ENCODE measurements at places on chromosomes 11 and 22.

DNA sequence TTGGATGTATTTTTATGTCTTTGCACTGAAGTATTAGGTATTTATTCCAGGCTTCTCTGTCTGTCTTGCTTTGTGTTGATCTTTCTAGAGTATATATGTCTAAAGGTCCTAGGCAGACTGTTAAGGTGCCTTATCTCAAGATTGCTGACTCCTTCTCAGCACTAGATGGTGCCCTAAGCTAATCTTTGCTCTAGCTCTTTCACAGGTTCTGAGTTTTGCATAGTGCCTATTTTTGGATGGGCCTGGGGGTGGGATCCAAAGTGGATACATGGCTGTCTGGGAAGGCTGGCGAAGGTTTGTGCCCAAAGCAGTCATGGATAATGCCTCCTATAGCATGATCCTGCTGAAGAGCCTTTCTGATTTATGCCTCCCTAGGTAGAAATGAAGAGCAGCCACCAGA lies 154.9 kb downstream of the TRPC6 start:
- no peak for DNase-seq

- no peak for DNase-seq
Observed at GRCh38 chr22:49228431-49229037, 599.1 kb downstream of the BRD1 start.

- no peak for DNase-seq
Observed at GRCh38 chr11:88405853-88406252, 68.3 kb upstream of the CTSC start.

DNA sequence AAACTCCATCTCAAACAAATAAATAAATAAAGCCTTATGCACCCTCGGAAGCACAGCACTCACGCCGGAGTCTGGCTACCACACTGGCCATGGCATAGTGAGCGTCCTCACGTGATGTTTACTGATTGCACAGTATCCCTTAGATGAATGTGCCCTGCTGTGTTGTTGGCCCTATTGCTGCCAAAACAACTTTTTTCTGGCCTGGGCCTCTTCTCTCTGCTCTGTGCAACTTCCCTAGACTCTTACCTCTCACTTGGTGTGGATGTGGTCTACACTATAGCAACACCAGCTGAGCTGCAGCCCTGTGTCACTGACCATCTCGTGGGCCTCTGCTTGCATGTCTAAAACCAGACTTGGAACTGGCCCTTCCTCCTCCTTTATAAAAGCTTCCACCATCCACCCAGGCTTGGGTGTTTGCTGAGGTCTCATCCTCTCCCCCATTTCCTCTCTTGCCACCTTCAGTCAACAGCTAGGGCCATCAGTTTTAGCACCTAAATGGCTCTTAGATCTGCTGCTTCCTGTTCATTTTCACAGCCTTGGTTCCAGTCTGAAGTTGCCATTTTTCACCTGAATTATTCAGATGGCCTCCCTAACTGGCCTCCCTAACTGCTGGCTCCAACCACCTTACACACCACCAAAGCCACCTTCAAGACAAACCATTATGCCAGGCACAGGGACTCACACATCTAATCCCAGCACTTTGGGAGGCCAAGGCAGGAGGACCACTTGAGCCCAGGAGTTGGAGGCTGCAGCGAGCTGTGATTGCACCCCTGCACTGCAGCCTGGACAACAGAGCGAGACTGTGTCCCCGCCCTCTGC lies 9.2 kb downstream of the ZNF74 start:
- DNase-seq = no peak

- DNase-seq = no peak
Observed at GRCh38 chr22:30822216-30823014, 127.7 kb downstream of the OSBP2 start.

Data from stimulated activated CD4-positive, alpha-beta T cell treated with anti-CD3 and anti-CD28 coated beads, TNF-alpha, amount 100 ng/mL, for 1 hour (primary cell).